ENCODE measurements at places on chromosomes 2 and 18.

DNA sequence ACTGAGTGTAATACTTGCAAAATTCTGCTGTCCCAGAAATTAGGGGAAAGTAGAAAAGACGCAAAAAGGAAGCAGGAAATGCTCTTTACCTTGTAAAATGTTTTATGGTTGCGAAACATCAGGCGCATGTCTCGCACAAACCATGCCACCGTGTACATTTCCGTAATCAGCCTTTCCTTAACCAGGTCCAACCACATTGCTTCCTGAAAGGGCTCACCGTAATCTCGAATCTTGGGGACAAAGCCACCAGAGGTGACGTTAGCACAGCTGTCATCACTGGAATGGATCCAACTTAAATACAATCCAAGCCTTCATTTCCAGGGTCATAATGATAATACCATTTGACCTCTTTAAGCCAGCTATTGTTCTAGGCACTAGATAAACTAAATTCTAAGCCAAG, 49.3 kb downstream of the SP110 start:
- DNase-seq = no peak

GRCh38 chr2:174866421-174866820, 102.1 kb upstream of the CHRNA1 start:
- DNase-seq = no peak

GRCh38 chr18:62996566-62996965, 281.2 kb downstream of the PHLPP1 start:
- DNase-seq = no peak

- peak; percentile 12 for DNase-seq
Observed at GRCh38 chr2:109382951-109383350, 230.8 kb downstream of the SEPTIN10 start.

GRCh38 chr2:215888680-215889079, 124.7 kb downstream of the MREG start:
- DNase-seq = no peak

DNA sequence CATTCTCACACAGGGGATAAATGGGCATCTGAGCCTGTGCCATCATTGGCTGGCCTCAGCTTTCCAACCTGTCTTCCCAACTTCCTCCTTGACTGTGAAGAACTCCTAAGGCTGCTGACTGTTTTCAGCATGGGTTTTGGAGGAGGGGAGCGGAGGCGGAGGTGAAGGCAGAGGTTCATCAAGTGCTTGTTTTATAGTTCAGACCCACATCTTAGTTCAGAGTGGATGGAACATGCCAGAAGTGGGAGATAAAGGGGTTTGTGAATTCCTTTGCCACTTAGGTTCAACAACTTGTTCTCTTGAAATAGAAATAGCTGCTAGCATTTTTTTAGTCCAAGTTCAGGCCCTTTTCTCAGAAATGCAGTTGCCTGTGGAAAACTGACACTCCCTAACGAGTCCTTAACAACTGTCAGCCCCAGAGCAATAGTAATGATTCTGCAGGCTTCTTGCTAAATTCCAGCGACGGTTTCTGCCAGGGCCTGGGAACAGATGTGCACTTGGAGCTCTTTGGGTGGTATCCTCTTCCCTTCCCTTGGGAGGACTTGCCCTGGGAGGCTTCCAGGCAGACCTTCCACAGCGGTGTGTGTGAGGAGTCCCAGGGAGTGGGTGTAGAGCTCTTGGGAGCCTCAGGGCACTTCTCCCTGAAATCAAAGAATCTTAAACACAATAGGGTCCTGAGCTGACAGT, 30.1 kb upstream of the ITGA6 start:
- DNase-seq = no peak

DNA sequence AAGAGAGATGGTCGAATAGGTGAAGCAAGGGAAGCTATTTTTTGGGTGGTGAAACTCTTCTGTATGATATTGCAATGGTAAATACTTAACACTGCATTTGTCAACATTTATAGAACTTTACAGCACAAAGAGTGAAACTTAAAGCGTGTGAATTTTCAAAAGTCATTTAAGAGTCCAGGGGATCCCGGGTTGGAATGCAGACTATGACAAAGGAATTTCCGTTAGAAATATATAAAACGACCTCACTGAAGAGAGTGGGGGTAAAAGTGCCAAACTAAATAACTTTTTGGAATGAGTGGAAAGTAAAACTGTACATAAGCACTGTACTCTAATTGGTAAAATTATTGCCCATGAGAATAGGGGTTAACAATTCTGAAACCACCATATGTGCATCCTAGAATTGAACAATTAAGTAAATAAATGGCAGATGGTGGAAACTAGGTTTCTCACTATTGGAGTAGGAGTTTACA, 191.0 kb upstream of the FN1 start:
- DNase-seq = peak; percentile 82

- DNase-seq = no peak
Observed at GRCh38 chr2:48600204-48600813, 17.3 kb upstream of the GTF2A1L start.

- no peak for DNase-seq
Observed at GRCh38 chr2:190490502-190490901, 44.0 kb downstream of the NEMP2 start.

DNA sequence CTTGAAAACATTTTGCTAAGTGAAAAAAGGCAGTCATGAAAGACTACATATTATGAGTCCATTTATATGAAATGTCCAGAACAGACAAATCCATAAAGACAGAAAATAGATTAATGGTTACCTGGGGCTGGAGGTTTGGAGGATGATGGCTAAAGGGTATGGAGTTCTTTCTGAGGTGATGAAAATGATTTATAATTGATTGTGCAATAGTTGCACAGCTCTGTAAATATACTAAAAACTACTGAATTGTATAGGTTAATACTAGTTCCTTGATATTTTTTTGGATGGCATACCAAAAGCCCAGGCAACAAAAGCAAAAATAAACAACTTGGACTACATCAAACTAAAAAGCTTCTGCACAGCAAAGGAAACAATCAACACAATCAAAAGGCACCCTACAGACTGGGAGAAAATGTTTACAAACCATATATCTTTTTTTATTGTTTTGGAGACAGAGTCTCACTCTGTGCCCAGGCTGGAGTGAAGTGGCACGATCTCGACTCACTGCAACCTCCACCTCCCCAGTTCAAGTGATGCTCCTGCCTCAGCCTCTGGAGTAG, 21.5 kb downstream of the SOS1 start:
- DNase-seq = no peak

- DNase-seq = no peak
Observed at GRCh38 chr2:127407661-127408003, 10.6 kb upstream of the PROC start.

GRCh38 chr18:76379226-76380126, 115.6 kb downstream of the ZNF516 start:
- no peak for DNase-seq

GRCh38 chr2:45777996-45778719, 126.7 kb downstream of the PRKCE start:
- DNase-seq = no peak

- no peak for DNase-seq
Observed at GRCh38 chr2:9050122-9050809, 46.8 kb upstream of the MBOAT2 start.

- no peak for DNase-seq
Observed at GRCh38 chr18:55419947-55420664, 167.9 kb downstream of the TCF4 start.

DNA sequence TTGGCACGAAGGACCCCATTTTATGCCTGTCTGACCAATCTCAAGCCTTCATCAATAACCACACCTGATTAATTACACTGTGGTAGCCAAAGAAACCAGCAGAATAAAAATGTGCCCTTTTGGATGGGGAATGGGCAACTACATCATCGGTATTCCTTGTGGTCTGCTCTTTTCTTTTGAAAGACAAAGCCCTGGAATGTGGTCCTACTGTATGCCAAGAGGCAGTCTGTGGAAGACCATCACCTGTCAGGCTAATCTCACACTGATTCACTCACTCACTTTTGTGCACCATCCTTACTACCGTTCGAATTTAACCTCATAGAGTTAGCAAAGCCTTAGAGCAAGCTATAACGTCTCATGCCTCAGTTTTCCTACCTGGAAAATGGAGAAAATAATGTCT, 275.2 kb upstream of the LRRTM1 start:
- no peak for DNase-seq

DNA sequence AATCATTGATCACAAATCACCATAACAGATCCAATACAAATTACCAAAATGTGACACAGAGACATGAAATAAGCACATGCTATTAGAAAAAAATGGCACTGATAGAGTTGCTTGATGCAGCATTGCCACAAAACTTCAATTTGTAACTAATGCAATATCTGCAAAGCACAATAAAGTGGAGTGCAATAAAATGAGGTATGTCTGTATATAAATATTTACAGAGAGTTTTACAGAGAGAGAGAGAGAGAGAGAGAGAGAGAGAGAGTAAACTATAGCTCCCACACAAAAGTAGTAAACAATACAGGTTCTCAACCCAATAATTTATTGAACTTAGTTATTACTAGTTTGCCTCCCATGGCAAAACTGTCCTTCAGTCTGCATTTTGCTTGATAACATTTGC, 1807.0 kb downstream of the SUCLG1 start:
- DNase-seq = no peak

GRCh38 chr18:51006948-51007789, 22.8 kb upstream of the SMAD4 start:
- no peak for DNase-seq

GRCh38 chr2:112010751-112011150, 44.3 kb upstream of the TMEM87B start:
- no peak for DNase-seq

- no peak for DNase-seq
Observed at GRCh38 chr18:48669991-48670750, 131.3 kb downstream of the CTIF start.

GRCh38 chr2:94984964-94985575, 40.4 kb upstream of the MAL start:
- no peak for DNase-seq

DNA sequence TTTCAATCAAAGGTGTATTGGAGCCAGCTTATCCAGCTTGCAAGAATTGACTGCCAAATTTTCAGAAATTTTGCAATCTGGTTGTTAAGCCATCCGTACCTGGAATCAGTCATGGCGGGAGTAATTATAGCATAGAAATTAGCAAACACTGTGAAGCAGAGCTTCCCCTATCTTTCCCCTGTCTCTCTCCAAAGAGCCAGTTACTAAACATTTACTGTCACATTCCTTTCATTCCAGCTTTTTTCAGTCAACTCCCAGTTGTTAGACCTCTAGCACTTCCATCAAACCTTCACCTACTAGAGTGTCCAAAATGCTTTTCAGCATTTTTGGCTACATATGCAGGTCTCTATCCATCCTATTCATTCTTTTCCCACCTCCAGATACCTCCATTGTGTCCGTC, 137.4 kb downstream of the MC4R start:
- no peak for DNase-seq

DNA sequence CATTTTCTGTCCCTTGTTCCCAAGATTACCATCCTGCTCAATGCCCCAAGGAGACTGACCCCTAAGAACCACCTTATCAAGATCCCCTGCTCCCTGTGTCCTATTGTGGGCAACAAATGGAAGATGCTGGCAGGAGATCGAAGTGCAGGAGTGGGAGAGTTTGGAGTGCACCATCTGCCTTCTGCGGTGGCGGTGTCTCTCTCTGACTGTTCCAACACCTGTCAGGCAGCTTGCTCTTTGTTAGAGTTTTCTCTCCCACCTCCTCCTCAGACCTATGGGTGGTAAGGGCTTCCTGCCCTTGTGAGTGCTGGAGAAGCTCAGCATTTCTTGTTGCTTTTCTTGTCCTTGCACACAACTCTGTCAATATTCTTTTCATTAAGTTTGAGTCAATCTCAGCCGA, 64.1 kb upstream of the SPHKAP start:
- DNase-seq = no peak

- peak; percentile 42 for DNase-seq
Observed at GRCh38 chr2:109609352-109610024, 4.3 kb downstream of the SEPTIN10 start.

- DNase-seq = no peak
Observed at GRCh38 chr2:99471654-99472599, 17.9 kb downstream of the REV1 start.

Data from fibroblast of skin of left quadriceps (primary cell).